ENCODE measurements at places on chromosomes 1 and 21. TPM values are rescaled to one million over a fixed set of nuclear protein-coding genes. Genes with fewer than 3 reads are reported as not detected.
A peak's percentile ranks its signal among the peaks of the same experiment; 100 is the strongest.

GRCh38 chr21:28789523-28789922 lies 203.2 kb downstream of the LTN1 start:
- ATAC-seq: no peak

DNA sequence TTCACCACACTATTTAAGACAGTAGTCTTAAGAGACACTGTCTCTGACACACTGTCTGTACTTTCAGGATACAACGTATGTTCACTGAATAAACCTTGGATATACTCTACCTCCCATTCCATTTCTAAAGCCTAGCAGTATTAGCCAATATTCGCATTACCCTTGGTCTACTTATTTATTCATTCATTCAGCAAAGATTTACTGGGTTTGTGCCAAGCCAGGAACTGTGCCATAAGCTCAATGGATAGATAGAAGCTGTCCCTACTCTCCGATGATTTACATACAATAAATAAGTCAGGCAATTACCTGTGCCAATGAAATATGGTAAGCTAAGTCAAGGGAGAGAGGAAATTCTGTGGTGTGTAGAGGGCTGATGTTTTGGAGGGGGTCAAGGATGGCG lies 195.2 kb upstream of the RAB4A start:
- ATAC-seq: no peak

DNA sequence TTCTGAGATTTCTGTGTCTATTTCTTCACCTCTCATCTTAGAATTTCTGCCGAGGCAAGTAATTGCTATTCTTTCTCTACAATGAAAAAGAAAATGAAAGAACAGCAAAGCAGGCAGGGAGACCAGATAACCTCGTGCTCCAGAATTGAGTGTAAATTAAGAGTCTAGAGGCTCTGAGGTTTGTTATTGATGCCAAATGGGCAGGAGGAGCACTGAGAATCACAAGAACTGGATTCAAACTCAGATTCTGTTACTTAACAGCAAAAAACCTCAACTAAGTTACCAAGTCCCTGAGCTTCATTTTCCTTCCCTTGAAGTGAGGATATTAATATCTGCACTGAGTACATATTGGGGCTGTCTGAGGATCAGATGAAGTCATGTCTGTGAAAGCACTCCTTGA lies 5.5 kb upstream of the DDR2 start:
- no peak for ATAC-seq

The LGR6 gene
- total RNA-seq: 0.54 TPM

- no peak for ATAC-seq
Observed at GRCh38 chr1:154983776-154984466, 777 bp downstream of the FLAD1 start.

The PGLYRP4 gene
- not detected for total RNA-seq

DNA sequence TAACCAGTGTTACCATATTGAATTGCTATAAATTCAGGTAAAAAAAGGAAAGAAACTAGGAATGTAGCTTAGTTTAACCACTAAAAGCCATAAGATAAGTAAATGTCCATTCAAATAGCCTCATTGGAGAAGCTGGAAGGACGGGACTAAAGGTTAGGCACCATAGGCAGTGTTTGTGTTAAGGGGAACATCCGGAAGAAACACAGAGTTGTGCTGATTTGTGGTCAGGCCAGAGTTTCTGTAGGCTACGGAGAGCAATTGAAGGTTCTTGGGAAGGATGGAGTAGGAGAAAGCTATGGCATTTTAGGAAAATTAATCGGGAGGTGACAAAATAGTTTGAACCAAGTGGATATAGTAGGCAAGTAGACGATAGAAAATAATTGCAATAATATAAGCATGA lies 1.3 kb upstream of the KCNJ10 start:
- no peak for ATAC-seq

- no peak for ATAC-seq
Observed at GRCh38 chr1:246705368-246705767, 18.8 kb upstream of the SCCPDH start.

- no peak for ATAC-seq
Observed at GRCh38 chr1:169027607-169028320, 78.7 kb upstream of the ATP1B1 start.

GRCh38 chr1:165639821-165640623 lies 9.0 kb downstream of the MGST3 start:
- no peak for ATAC-seq

GRCh38 chr1:37174876-37175275 lies 140.6 kb upstream of the GRIK3 start:
- no peak for ATAC-seq

The MANEAL gene
- 2.7 TPM for total RNA-seq

DNA sequence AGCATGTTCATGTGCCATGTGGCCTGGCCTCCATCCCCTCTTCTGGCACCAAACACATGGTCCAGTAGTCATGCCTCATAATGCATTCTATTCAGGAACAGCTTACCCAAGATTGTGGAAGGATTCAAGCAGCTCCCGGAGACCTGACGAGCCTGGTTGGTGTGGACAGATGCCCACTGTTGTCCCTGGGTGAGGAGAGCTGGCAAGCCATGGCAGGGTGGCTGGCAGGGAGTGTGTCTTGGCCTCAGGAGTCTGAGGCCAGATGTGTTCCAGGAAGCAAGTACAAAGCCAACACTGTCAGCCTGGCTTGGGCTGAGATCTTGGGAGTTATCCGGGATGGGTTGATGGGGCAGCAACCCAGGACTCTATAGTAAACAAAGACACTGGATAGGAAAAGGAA lies 7.3 kb upstream of the FABP3 start:
- no peak for ATAC-seq

GRCh38 chr1:31769720-31770390 lies 5.7 kb upstream of the ADGRB2 start:
- ATAC-seq: no peak

DNA sequence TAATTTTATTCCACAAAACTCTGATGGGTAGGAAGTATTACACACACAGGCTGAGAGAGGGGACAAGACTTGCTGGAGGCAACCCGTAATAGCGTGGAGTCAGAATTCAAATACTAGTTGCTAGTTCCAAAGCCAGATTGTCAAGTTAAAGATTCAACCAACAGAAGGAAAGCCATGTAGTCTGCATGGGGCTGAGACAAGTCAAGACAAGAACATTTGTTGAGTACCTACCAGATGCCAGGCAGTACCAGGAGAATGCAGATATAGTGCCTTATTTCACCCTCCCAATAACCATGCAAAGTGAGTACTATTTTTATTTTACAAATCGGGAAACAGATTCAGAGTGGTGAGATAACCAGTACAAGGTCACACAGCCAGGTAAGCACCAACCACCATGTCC lies 110.4 kb upstream of the SPATA6 start:
- no peak for ATAC-seq

The GGPS1 gene
- total RNA-seq: 30.5 TPM

DNA sequence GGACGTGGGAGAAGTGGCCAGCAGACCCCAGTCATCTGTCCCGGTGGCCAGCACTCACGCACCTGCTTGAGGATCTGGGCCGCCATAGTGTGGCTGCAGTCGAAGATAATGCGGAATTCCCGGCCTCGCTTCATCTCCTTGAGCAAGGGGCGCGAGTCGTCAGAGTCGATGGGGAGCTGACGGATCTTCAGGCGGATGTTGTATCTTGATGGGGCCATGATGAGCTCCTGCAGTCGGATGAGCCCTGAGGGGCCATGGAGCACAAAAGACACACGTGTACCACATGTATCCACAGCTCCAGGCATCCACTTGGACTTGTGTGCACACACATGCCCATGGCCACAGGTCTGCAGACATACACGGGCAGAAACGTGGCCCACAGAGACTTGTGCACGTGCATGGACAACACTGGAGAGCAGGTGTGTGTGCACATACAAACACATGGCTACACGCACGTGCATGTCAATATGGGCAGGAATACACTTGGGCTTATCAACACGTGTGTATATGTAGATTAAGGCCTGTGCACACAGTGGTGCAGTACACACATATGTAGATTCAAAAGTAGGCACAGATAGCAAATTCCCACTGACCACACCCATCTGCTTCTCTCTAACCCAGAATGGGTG lies 162.1 kb downstream of the GRIK3 start:
- ATAC-seq: no peak

DNA sequence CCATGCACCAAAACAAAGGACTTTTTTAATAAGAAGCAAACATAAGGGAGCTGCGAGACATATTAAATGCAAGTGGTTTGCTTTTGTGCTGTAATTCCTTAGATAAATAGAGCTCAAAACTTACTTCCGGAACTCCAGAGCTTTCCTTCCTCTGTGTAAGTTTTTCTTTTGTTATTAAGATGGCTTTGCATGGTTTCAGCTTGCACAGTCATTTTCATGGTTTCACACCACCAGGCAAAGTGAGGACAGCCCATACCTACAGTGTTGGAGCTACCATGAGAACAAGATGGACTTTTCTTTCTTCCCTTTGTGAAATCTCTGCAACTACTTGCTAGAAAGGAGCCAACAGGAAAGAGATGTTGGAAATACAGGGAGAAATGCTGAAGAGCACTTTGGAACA lies 368.0 kb downstream of the SETD4 start:
- no peak for ATAC-seq

GRCh38 chr1:189103956-189104355 lies 1373.7 kb downstream of the BRINP3 start:
- no peak for ATAC-seq

- ATAC-seq: no peak
Observed at GRCh38 chr1:162177126-162177525, 107.6 kb downstream of the NOS1AP start.

DNA sequence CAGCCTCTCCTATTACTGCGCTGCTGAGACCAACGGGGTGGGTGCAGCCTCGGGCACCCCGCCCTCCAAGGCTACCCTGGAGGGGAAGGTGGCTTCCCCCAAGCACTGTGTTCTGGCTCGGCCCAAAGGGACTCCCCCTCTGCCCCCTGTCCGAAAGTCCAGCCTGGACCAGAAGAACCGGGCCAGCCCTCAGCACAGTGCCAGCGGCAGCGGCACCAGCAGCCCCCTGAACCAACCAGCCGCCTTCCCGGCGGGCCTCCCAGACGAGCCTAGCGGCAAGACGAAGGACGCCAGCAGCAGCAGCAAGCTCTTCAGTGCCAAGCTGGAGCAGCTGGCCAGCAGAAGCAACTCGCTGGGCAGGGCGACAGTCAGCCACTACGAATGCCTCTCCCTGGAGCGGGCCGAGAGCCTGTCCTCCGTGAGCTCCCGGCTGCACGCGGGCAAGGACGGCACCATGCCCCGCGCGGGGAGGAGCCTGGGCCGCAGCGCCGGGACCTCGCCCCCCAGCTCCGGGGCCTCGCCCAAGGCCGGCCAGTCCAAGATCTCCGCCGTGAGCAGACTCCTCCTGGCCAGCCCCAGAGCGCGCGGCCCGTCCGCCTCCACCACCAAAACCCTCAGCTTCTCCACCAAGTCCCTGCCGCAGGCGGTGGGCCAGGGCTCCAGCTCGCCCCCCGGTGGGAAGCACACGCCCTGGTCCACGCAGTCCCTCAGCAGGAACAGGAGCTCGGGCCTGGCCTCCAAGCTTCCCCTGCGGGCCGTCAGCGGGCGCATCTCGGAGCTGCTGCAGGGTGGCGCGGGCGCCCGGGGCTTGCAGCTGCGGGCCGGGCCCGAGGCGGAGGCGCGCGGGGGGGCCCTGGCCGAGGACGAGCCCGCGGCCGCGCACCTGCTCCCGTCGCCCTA lies 533.1 kb downstream of the KIF26B start:
- ATAC-seq: no peak

DNA sequence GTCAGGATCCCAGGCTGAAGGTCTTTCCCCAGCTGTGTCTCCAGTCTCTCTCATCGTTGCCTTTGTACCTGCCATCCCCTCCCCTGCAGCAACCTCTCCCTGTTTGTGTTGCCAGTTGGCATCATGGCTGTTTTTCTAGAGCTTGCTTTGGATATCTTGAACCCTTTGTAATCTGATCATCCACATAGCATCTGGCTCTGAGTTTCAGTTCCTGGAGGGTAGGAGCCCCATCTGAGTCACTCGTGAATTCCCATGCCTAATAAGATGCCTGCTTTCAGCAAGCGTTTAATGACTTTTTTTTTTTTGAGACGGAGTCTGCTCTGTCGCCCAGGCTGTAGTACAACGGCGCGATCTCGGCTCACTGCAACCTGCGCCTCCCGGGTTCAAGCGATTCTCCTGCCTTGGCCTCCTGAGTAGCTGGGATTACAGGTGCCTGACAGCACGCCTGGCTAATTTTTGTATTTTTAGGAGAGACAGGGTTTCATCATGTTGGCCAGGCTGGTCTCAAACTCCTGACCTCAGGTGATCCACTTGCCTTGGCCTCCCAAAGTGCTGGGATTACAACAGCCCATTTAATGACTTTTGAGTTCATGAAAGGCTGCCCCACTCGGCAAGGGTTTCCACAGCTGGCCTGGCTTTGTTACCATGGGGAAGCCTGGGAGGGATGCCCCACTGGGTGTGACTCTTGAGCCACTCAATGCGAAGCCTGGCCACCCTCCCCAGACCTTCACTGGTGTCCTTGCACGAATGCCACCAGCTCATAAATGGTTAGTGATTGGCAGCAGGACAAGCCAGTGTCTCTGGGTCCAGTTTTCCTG lies 11.9 kb downstream of the ALPL start:
- no peak for ATAC-seq

DNA sequence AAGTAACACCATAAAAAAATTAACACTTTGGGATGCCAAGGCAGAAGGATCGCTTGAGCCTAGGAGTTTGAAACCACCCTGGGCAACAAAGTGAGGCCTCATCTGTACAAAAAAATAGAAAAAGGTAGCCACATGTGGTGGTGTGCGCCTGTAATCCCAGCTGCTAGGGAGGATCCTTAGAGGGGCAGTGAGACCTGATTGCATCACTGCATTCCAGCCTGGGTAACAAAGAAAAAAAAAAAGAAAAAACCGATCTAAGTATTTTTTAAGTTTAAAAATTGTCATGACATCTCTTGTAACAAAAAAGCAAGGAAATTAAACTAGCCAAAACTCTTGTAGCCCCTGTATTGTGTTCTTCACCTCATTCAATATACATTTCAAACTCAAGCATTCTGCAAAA lies 39.5 kb downstream of the ZZZ3 start:
- no peak for ATAC-seq

- ATAC-seq: no peak
Observed at GRCh38 chr1:18548643-18549042, 67.9 kb downstream of the KLHDC7A start.

GRCh38 chr21:45294509-45295291 lies 7.0 kb upstream of the POFUT2 start:
- peak; percentile 83 for ATAC-seq

The TCHH gene
- total RNA-seq: 0.19 TPM

DNA sequence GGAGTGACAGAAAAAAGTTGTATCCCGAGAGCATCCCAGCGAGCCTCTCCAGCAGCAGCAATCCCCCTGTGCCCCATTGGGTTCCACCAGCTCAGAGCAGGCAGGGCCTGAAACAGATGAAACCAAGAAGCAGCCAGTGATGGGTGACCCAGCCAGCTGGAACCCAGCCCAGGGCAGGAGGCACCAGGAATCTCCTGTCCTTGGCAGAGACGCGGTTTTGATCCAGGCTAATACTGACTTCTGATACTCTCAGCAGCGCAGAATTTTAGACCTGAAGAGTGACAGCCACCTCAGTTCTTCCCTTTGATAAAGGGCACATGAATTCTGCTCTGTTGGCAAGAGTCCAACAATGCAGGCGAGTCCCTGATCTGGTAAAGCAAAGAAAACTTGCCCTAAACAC lies 11.4 kb upstream of the OLIG1 start:
- no peak for ATAC-seq
